ENCODE measurements at places on chromosomes 7 and 10. TPM values are rescaled to one million over a fixed set of nuclear protein-coding genes. Genes with fewer than 3 reads are reported as not detected.

DNA sequence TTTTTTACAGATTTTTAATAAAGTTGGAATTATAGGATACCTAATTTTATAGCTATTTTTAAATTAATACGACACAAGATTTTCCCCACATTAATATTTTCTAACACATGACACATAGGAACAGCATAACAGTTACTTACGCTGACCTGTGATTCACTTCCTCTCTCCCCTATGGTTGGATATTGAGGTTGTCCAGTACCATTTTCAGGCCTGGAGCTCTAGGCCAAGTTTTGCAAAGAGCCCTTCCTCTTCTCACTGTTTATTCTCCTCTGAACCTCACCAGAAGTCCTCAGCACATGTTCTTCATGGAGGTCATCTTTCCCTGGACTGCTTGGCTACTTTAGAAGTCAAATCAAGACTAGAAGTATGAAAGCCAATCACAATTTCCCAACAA, 28.2 kb downstream of the LYZL1 start:
- DNase-seq, result no peak

DNA sequence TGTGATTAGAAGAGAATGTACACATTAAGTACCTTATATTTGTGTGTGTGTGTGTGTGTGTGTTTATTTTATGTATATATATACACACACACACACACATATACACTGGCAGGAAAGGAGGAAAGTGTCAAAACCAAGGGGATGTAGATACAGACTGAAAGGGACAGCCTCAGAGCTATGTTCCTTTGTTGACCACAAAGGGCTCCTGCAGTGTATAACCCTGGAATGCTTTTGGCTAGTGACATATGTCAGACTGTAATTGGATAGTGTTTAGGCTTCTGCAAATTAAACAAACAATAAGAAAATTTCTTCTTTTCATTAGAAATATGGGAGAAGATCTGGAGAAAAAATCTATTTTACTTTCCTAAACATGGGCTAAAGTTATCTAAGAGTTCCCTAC, 15.9 kb downstream of the GBF1 start:
- no peak for DNase-seq

DNA sequence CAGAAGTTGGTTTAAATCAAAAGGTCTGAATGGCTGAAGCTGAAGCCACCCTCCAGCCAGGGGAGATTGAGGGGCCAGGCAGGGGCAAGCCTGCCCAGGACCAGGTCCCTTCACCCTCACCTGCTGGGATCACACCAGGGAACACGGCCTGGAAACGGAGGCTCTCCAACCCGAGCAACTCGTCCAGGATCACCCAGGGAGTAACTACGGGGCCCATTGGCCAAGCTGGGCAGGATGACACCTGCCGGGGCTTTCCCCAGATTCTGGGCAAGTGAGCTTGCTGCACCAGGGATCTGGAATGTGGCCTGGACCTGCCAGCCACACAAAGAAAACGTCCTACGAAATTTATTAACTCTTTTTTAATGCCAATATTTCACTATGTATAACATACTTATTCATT, 30.4 kb upstream of the PPP2R2D start:
- no peak for DNase-seq

GRCh38 chr10:114647545-114648138, 10.4 kb downstream of the ABLIM1 start:
- DNase-seq, result no peak

DNA sequence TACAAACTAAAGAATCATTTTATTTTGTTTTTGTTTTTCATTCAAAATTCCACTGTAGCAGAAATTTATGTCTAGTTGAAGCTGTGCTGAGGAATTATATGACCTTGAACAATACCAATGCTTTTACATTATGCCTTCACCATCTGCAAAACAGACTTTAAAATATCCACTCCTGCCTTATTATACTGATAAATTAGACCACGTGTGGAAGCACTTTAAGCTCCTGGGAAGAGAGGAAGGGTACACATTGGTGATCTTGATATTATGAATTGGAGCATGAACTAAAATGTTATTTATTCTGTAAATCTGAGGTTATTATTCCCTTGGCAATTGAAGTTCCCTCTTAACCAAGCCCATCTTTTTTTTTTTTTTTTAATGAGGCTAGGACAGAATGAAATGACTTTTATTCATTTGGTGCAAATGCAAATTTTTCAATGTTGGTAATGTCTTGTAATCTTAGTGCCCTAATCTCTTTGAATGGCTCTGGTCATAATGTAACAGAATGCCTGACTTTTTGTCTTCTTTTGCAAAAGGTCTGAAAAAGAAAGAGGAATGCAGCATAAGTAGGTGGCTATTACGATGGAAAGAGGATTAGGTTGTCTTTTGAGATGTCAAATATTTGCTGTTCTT, 139.9 kb upstream of the COBL start:
- no peak for DNase-seq

- DNase-seq, result peak; percentile 64
Measured at GRCh38 chr10:96043893-96044715, 721 bp downstream of the CCNJ start.

GRCh38 chr7:157660971-157661610, 324.3 kb downstream of the DNAJB6 start:
- DNase-seq, result no peak

DNA sequence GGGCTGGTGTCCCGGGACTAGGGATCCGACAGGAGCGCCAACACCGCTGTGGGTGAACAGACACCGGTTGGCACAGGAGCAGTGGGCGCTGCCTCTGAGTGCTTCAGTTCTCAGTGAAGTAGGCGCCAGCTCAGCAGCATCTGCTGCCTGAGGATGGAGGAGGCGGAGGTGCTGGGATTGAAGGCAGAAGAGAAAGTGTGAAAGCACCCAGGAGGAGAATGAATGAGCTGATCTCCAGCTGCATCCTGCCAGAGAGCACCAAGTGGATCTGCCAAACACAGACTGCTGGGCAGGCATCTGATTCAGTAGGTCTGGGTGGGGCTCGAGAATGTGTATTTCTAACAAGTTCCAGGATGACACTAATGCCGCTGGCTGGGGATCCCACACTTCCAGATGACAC, 74.5 kb downstream of the LANCL2 start:
- DNase-seq, result no peak

DNA sequence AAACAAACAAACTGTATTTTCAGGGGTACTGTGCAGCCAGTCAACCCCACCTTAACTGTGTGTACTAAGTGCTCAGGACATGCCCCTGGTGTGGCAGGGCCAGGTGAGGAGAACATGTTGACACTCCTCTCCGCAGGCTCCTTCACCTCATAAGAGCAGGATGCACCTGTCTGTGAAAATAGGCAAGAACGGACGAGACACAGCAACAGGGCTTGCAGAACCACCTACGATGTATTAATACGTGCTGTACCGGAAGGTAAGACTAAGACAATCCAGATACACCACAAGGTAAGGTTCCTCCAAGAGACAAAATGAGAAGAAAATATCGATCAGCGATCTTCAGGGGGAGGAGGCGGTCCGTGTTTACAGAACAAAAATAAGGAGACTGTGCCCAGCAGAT, 65.8 kb upstream of the CAMK2B start:
- DNase-seq, result no peak

GRCh38 chr7:106037489-106038176, 74.5 kb downstream of the SYPL1 start:
- DNase-seq, result no peak

DNA sequence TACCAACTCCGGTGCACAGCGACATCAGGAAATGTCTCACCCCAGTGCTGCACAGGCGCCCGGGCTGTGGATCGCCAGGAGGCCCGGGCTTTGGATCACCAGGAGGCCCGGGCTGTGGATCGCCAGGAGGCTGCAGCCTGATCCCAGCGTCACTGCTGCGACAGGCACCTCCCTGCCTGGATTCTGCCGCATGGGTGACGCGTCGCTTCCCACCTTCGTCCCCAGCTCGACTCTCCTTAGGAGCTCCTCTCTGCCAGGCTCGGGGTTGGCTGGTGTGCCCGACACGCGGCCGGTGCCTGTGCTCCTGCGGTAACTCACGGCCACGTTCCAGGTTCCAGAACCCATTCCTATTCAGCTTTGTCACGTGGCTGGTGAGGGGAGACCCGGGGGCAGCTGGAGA, 257.5 kb downstream of the DNAJB6 start:
- no peak for DNase-seq

- DNase-seq, result peak; percentile 44
Measured at GRCh38 chr10:72308320-72308987, 34.7 kb downstream of the DDIT4 start.

GRID2IP gene
- polyA plus RNA-seq, result not detected

IL2RA gene
- 159 TPM for polyA plus RNA-seq

GOLGA7B gene
- polyA plus RNA-seq, result 1.3 TPM

H2BK1 gene
- polyA plus RNA-seq, result not detected

DRGX gene
- polyA plus RNA-seq, result not detected

ADAMTS14 gene
- not detected for polyA plus RNA-seq

RARRES2 gene
- polyA plus RNA-seq, result not detected

MKX gene
- not detected for polyA plus RNA-seq

GSTO2 gene
- 0.74 TPM for polyA plus RNA-seq

Measured in CD4-positive, CD25-positive, alpha-beta regulatory T cell (primary cell).